Large intestine (tissue), 12 donors: ENCODE measurements at places on chromosomes 7 and 10.
A peak's percentile ranks its signal among the peaks of the same experiment; 100 is the strongest.

GRCh38 chr10:119428789-119429188, 113.7 kb downstream of the RGS10 start:
- H3K27ac ChIP-seq, result no peak overlapping the region
- peaks cover 77% of the 10 kb centered on the region for H3K36me3 ChIP-seq
- no peak overlapping the region for H3K4me3 ChIP-seq
- H3K27me3 ChIP-seq, result no peaks in the 10 kb centered on the region
- no peaks in the 10 kb centered on the region for H3K4me1 ChIP-seq
- DNase-seq, result no peak

DNA sequence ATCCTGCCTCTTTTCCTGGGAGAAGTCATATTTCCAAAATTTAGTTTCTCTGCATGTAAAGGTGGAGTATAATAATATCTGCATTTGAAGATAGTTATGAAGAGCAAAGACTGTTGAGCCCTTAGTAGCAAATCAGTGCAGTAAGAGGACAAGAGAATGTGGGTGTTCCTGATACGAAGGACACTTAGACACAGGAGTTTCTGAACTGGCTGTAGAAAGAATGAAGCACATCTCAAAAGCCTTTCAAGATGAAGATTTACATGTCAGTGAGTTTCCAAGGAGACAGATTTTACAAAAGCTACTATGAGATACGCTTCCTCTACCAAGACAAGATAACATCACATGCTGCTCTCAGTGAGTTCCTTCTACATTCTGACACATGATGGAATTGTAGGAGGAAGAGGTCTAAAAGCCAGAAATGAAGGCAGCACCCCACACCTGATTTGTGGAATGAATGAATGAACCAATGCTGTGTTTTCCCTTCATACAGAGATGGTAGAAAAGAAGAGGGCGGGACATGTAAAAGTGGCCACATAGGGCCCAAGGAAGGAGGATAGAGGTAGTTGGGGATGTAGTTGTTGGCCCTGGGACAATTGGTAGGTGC, 173.6 kb upstream of the PDE1C start:
- no peaks in the 10 kb centered on the region for H3K36me3 ChIP-seq
- no peaks in the 10 kb centered on the region for H3K4me1 ChIP-seq
- H3K27ac ChIP-seq, result no peak overlapping the region
- no peak overlapping the region for H3K4me3 ChIP-seq
- H3K27me3 ChIP-seq, result no peaks in the 10 kb centered on the region
- DNase-seq, result no peak

DNA sequence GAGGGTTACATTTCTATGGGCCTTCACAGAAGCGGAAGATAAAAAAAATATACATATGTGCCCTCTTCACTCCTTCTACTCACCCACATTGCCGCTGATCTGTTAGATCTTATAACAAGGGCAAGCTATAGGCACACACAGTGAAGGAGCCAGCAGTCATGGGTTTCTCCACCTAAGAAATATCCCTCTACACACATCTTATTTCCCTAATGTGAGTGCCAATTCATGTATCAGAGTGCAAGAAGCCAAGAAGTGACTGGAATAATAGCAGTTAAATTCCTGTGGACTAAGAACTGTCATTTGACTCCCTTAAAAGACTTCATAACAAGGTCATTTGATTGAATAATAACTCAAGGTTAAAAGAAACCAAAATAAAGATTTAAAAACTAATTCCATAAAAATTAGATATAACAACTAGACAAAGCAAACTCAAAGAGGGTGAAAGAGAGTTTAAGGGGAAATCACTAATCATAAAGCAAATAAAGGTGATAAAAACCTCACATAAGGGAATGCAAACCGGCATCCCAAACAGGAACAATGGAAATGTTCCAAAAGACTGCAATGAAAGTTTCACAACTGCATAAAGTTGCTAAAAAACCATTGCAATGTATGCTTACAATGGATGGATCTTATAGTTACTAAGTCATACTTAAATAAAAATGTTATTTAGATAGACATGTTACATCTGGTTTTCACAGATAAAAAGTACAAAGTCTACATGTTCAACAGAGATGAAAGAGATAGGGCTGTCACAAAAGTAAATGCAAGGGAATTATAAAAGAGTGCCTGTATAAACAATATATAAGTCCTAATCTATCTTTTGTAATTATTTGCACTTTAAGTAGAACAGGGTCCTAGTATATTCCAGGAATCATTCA, 42.8 kb downstream of the ARHGAP21 start:
- DNase-seq, result no peak
- H3K27me3 ChIP-seq, result no peaks in the 10 kb centered on the region
- H3K27ac ChIP-seq, result no peak overlapping the region
- H3K36me3 ChIP-seq, result no peaks in the 10 kb centered on the region
- no peak overlapping the region for H3K4me3 ChIP-seq

DNA sequence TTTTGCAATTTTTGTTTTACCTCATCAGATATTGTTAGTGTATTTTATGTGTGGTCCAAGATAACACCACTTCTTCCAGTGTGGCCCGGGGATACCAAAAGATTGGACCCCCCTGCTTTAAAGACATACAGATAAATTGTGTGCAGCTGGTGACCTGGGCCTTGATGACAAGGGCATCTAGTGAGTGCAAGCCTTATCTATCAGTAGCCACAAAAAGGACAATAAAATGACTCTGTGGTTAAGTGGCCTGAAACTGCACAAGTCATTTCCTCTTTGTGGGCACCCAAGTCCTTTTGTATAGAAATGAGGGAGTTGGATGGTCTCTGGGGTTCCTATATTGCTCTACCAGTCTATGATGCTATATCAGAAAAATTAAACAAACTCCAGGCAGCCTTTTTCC, 98.1 kb downstream of the PARD3 start:
- H3K27ac ChIP-seq, result no peak overlapping the region
- no peaks in the 10 kb centered on the region for H3K27me3 ChIP-seq
- H3K4me1 ChIP-seq, result no peaks in the 10 kb centered on the region

GRCh38 chr7:140674899-140675701, 2.4 kb downstream of the ADCK2 start:
- peaks cover 11% of the 10 kb centered on the region for H3K4me1 ChIP-seq
- peaks cover 12% of the 10 kb centered on the region for H3K36me3 ChIP-seq
- DNase-seq, result peak; percentile 21
- H3K27me3 ChIP-seq, result no peaks in the 10 kb centered on the region
- H3K4me3 ChIP-seq, result no peak overlapping the region

GRCh38 chr10:91621483-91622113, 11.3 kb downstream of the PPP1R3C start:
- H3K4me3 ChIP-seq, result no peak overlapping the region
- no peak for DNase-seq
- H3K27ac ChIP-seq, result no peak overlapping the region

GRCh38 chr10:78199005-78199725, 165.5 kb downstream of the RPS24 start:
- no peak for DNase-seq
- H3K4me1 ChIP-seq, result peaks cover 19% of the 10 kb centered on the region
- no peaks in the 10 kb centered on the region for H3K36me3 ChIP-seq
- H3K27ac ChIP-seq, result no peak overlapping the region
- H3K27me3 ChIP-seq, result no peaks in the 10 kb centered on the region

- no peak for DNase-seq
- H3K27ac ChIP-seq, result no peak overlapping the region
- H3K4me1 ChIP-seq, result no peaks in the 10 kb centered on the region
- no peaks in the 10 kb centered on the region for H3K27me3 ChIP-seq
- no peak overlapping the region for H3K4me3 ChIP-seq
- no peaks in the 10 kb centered on the region for H3K36me3 ChIP-seq
These were observed 344.1 kb downstream of the PHF14 start for GRCh38 chr7:11317766-11318165.

DNA sequence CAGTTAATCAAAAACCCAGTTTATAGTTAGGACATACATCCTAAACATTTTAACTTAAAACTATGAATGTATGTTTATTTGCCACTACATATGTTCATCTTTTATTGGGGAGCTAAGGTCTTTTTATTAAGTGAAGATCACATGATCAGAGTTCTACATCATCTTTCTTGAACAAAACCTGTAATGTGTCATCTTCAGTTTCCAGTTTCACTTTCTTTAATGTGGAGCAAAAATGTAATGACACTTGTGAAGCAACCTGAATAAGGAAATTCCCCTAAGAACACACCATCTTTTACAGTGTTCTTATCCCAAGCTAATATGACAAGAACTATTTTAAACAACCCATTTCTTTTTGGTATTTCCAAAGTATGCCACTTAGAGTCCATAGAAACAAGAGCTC, 166.7 kb upstream of the BET1 start:
- H3K27ac ChIP-seq, result no peak overlapping the region
- no peaks in the 10 kb centered on the region for H3K27me3 ChIP-seq
- no peaks in the 10 kb centered on the region for H3K36me3 ChIP-seq
- H3K4me3 ChIP-seq, result no peak overlapping the region
